ENCODE measurements at places on chromosomes 5 and 9. TPM values are rescaled to one million over a fixed set of nuclear protein-coding genes. Genes with fewer than 3 reads are reported as not detected.
A peak's percentile ranks its signal among the peaks of the same experiment; 100 is the strongest.

DNA sequence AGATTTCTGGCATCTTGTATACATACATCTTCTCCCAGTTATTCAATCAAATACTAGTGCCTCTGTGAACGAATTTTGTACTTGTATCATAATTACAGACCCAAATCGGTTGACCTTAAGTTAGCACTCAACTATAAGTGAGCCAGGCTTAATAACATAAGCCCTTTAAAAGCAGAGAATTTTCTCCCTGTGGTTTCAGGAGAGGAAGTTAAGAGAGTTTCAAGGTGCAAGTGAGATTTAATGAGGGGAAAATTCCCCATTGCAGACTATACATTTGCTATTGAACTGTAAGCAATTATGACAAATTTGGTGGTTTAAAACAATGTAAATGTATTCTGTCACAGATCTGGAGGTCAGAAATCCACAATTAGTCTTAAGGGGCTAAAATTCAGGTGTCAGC is 261.9 kb upstream of the NREP start:
- no peak for DNase-seq

DNA sequence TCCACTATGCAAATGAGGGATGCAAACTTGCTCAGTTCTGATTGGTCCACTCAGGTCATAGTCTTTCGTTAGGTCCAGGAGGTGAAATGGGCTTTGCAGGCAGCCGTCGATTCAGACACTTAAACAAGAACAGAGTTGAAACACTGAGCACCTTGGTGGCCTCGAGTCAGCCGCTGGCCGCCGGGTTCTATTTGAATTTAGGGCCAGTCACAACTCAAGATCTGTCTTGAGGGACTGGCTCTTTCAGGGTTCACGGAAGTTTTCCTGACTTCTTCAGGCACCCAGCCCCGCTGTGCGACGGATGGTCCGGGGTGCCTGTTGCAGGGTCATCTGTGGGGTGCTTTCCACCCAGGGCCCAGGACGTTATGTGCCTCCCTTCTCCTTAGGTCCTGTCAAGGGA is 412.8 kb upstream of the IRX4 start:
- no peak for DNase-seq

DNA sequence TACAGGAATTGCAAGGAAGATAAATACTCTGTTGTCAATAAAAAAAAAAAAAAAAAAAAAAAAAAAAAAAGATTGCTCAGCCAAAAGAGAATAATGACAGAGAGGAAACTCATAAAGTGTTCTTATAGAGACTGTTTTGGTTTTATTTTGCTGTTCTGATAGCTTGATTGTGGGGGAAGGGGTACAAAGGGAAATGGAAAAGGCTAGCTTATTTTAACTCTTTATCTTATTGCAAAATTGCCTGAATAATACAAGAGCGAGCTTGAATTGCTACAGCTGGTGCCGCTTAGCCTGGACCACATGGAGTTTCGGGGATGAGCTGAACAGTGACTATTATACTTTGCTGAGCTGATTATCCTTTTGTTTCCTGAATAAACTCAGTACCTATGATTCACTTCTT is 31.0 kb upstream of the SHISAL2B start:
- DNase-seq, result no peak

- no peak for DNase-seq
Observed at GRCh38 chr9:135491764-135492163, 8.7 kb upstream of the MRPS2 start.

DNA sequence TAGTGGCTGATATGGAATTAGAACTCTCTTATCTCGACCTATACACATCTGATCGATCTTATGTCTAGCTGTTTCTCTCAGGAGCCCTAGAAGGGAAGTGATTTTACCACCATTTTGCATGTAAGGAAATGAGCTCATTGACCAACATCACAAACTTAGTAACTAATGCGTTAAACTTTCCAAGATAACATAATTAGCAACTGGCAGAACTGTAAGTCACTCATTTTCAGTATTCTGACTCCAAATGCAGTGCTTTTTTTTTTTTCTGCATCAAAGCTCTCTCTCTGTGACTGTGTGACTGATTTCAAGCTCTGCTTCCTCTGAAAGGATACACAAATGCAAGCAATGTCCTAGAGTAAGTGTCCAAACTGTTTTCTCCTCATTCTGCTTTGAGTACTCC is 68.1 kb upstream of the FBXL7 start:
- no peak for DNase-seq

DNA sequence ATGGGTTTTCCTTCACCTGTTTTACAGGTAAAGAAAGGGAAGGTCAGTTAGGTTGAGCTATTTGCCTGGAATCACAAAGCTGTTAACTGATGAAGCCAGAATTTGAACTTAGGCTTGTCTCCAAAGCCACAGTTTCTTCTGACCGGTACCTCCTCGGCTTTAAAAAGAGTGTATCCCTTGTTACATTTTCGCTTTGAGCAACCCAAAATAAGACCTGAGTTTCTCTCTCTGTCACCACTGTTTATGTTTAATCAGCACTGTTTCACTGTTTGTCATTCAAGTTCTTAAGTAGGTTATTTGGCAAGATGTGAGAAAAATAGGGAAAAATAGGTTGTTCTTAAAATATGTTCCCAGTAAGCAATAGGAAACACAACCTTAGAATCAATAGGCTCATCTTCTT is 84.6 kb downstream of the VCAN start:
- DNase-seq, result no peak

DNA sequence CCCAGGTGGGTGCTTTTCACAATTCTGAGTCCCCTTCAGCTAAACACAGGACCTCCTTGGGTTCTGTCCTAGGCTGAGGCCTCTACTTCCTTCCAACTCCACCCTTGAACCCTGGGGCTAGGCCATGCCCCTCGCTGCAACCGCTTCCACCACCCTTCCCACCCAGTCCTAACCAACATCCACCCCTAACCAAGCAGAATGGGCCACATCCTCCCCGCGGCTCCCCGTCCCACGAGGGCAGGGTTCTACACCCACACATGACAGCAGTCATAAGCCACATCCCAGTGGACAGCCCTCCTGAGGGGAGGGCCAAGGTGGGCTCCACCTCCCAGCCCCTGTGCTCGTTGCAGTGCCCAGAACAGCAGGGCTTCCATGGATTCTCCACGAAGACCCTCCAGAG is 65.8 kb downstream of the SHB start:
- DNase-seq, result no peak

DNA sequence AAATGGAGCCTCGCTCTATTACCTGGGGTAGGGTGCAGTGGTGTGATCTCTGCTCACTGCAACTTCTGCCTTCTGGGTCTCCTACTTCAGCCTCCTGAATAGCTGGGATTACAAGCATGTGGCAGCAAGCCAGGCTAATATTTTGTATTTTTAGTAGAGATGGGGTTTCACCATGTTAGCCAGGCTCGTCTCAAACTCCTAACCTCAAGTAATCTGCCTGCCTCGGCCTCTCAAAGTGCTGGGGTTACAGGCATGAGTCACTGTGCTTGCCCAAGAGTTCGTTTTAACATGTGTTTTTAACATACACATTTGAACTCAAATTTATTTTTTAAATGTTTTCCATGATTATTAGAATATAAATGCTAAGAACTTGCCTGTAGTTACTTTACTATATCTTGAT is 34.2 kb downstream of the MARCHF6 start:
- DNase-seq, result no peak

DNA sequence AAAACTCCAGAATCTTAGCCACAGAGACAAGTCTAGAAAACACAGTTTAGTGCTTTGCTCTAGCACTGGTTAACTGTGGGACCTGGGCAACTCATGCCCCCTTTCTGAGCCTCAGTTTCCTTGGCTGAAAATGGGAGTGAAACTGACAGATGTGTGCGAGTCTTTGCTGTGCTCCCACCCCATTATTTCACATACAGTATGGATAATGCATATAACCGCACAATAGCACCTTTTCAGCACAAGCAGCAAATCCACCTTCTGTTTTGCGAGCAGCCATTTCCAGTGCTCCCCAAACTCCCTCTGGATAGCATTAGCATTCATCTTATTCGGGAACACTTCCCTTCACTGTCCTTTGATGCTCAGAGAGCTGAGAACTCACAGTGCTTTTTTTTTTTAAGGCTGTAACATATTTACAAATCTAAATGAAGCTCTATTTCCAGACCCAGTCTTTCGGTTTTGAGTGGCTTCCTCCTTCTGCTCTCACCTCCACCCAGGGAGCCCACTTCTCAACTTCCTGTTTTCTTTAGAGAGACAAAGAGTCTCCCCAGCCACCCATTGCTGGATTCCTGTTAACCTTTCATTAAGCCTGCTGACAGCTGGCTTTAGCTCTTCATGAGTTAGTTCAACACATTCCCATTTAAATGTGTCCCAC is 49.2 kb downstream of the TIMD4 start:
- DNase-seq, result no peak

- no peak for DNase-seq
Observed at GRCh38 chr5:127870914-127871313, 167.7 kb downstream of the CCDC192 start.

GRCh38 chr5:74164725-74165235 is 475.7 kb downstream of the ENC1 start:
- DNase-seq, result no peak

DNA sequence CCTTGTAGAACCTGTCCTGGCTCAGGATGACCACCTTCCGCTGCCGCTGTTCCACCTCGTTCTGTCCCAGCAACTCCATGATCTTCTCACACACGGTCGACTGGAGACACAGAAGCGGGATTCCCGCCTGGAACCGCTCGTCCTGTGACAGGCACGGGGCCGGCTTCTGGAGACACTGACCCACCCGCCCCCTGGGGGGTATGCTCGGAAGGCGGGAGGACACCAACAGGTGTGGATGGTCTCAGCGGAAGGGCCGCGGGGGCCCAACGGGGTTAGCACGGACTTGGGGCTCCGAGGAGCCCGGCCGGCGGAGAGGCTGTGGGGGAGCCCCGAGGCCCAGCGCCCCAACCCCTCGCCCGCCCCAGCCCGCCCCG is 530 bp downstream of the UCK1 start:
- DNase-seq, result no peak

DNA sequence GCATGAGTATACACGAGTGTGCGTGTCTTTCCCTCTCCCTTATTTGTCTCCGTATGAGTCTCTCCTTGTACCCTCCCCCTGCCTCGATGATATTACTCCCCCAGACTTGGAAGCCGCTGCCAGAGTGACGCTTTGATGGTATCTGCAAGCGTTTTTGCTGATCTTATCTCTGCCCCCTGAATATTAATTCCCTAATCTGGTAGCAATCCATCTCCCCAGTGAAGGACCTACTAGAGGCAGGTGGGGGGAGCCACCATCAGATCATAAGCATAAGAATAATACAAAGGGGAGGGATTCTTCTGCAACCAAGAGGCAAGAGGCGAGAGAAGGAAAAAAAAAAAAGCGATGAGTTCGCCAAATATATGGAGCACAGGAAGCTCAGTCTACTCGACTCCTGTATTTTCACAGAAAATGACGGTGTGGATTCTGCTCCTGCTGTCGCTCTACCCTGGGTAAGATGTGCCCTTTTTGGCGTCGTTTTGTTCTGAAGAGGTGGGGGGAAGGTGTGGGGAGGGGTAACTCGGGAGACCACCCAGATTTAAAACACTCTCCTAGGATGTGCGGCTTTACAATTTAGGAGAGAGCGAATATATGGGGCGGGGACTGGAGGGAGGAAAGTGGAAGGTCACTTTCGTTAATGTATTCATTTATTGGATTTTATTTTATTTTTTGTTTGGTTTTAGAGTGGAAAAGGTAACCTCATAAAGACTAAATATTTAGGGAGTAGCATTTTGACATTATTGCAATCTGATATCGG is at the start of gene GABRG2:
Gene GABRG2, plus strand, starts transcription at position 119 of the 757 bp plus-strand sequence. Its CDS starts 227 bp downstream, at position 346.
- no peak for DNase-seq

- no peak for DNase-seq
Observed at GRCh38 chr5:106093134-106093533, 1577.6 kb downstream of the EFNA5 start.

DNA sequence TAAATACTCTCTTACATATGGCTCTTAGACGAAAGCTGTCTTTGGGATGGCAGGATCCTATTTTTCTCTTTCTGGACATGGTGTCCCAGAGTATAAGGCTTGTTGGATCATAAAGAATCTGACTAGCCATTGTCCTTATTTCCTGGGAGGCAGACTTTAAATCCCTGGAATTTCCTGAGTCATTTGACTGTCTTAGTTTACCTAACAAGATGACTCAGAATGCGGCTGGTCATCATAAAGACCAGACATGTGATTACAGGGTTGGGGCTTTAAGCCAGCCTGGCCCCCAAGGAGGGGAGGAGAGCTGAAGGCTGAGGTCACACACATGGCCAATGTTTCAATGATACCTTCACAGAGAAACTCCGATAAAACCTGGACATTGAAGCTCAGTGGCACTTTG is 37.2 kb downstream of the FAM240B start:
- no peak for DNase-seq

DNA sequence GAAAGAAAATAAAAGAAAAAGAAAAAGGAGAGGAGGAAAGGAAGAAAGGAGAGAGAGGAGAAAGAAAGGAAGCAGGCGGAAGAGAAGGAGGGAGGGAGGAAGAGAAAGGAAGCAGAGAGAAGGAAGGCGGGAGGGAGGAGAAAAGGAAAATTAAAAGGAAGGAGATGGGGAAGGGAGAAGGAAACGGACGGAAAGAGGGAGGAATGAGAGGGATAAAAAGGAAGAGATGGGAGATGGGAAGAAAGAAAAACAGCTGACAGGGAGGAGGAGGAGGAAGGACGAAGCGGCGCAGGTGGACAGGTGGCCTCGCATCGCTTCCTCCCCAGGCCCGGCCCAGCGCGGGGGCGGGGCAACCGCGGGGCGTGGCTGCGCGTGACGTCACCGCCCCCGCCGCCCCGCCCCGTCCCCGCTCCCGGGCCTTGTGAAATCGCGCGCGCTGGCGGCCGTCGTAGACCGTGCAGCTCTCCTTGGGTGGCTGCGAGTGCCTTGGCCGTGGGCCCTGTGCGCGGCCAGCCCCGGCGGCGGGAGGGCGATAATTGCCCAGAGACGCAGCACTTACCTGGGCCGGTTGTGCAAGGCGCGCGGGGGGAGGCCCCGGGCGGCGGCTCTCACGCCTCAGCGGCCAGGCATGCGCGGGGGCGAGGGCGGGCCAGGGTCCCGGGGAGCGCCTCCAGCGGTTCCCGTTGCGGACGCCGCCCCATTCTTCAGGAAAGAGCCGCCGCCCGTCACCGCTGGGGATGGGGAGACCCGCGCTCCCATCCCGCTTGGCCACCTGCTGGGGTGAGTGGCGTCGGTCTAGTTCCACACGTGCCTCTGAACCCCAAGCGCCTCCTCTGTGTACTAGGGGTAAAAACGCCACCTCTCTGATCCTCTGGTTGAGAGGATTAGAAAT is 49.6 kb upstream of the FOXE1 start:
- DNase-seq, result peak; percentile 40

DNA sequence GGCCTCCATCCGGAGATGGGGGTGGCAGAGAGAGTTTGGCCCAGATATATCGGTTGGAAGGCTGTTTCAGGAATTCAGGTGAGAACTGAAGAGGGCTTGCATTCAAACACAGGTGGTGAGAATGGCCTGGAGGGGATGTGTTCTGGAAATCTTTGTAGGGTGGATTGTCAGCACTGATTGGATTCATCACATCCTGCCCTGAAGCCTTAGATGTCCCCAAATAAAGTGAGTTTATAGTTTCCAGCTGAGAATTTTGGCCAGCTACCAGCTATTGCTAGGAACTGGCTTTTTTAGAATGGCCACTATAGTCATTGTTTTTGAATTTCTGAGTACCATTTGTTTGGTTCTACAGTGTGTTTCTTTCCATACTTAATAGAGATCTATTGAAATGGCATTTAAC is 46.1 kb upstream of the ANKH start:
- no peak for DNase-seq

Gene MARVELD2
- polyA plus RNA-seq, result 24.1 TPM

Gene GNA14
- polyA plus RNA-seq, result 6.4 TPM

Gene NMUR2
- 0.94 TPM for polyA plus RNA-seq

Gene LHX3
- not detected for polyA plus RNA-seq

Gene MXD3
- 24.6 TPM for polyA plus RNA-seq
